Left hindlimb (tissue), 1 donor: ENCODE measurements at places on chromosomes 16 and 17.

GRCh38 chr17:50102164-50102991 is 7.2 kb downstream of the PDK2 start:
- DNase-seq, result peak; percentile 54

- peak; percentile 49 for DNase-seq
Measured at GRCh38 chr16:77869997-77870813, 81.8 kb downstream of the VAT1L start.

- no peak for DNase-seq
Measured at GRCh38 chr17:27635275-27635823, 4.4 kb downstream of the LGALS9 start.

DNA sequence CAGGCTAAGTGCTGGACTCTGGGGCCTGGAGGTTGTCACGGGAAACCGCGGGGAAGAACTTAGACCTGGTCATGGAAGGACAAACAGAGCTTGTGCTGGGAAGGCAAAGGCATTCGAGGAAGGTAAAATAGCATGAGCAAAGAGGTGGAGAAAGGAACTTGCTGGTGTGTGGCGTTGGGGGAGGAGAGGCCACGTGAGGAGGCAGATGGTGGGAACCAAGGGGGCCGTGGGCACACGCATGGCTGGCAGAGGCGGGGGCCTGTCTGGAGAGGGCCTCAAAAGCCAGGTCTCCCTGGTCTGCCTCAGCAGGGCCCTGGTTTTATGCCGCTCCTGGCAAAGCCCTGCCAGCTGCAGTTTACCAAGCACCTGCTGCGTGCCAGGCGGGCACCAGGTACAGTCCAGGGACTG is 15.3 kb downstream of the CORO7 start:
- peak; percentile 34 for DNase-seq

GRCh38 chr16:71396594-71396993 is 38.1 kb downstream of the CALB2 start:
- no peak for DNase-seq

GRCh38 chr16:74627506-74628220 is 20.7 kb upstream of the GLG1 start:
- DNase-seq, result no peak

DNA sequence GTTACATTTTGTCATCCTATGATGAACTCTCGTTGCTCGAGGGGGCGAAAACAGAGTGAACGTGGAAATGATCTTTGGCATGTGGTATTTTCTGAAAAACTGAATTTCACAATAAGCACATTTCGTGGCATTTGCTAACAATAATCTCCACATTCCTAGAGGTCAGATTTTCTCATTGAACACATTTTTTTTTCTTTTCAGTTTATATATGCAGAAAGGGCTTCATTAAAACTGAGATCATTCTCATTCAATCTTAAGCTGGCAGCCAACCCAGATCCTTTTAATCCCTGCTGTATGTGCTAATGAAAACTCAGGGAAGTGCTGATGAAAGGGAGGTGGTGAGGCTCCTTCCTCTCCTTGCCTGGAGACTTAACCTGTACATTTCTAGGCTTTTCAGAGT is 52.6 kb downstream of the PRKCA start:
- no peak for DNase-seq

GRCh38 chr17:52156576-52157570 is 1.6 kb downstream of the CA10 start:
- DNase-seq, result no peak

DNA sequence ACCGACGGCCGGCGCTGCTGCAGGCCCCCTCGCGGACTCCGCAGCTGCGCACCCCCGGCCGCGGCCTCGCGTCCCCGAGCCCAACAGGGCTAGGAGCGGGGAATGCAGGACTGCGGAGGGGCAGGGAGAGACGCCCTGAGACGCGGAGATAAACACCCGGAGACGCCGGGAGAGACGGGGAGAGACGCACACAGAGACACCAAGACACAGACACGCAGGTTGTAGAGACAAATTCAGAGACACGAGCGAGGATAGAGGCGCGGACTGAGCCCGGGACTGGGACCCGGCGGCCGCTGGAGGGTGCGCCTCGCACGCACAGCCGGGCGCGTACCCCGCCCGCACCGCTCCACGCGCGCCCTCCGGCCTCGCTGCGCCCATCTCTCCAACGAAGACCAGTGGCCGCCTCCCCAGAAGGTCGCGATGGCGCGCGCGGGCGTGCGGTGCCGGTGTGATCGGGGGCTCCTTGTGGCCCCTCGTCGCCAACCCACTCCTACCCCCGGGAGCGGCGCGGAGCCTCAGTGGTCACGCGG is 902 bp downstream of the STAC2 start:
- no peak for DNase-seq

- no peak for DNase-seq
Measured at GRCh38 chr17:62995377-62995885, 29.4 kb downstream of the TANC2 start.

DNA sequence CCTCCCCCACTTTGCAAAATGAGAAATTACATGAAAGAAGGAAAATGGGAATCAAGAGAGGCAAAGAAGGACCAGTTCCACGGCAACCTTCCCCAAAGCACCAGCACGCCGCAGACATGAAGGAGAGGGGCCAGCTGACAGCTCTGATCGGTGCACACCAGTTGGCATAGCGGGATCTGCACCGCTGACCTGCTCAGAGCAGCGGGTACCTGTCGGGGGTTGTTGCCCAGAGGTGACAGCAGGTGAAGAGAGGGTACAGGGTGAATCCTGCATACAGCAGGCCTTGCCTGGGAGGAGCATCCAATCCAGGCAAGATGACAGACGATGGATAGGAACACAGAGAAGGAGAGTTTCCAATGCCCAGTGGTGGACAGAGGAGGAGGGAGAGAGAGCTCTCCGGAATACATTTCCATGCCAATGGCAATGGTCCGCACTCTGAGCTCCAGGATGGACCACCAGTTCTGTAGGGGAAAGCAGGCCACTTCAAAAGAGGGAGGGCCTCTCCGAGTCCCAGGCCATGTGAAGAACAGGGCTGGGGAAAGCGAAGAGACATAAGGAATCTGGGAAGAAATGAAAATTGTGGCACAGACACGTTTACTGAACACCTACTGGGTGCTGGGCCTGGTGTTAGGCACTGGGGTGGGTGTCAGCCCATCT is 24.0 kb downstream of the CEP295NL start:
- DNase-seq, result no peak

DNA sequence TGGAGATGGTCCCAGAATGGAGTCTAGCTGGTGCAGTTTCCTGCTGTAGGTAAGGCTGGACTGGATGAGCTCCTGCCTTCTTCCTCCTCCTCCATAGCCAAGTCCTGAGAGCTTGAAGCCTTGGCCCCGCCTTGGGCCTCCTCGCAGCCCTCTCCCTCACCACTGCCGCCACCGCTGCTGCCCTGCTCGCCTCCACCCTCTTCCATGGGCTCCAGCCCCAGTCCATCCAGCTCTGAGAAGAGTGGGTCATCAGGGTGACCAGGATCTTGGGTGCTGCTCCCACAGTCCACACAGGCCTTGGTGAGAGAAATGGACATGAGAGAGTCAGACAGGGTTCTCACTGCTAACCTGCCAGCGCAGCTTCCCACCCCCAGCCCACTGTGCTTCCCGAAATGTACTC is 11.2 kb downstream of the PER1 start:
- DNase-seq, result peak; percentile 32

DNA sequence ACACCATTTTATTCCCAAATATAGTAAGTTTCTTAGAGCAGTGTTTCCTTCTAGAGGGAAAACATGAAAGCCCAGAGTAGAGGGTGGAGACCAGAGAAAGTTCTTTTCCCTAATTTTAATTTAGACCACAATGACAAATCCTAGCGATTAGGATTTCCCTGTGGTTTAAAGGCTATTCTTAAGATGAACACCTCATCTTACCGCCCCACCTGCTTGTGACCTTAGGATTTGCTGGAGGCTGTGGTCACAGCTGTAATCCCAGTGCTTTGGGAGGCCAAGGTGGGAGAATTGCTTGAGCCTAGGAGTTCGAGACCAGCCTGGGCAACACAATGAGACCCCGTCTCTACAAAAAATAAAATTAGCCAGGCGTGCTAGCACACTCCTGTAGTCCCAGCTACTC is 51.1 kb downstream of the GPRC5B start:
- no peak for DNase-seq

DNA sequence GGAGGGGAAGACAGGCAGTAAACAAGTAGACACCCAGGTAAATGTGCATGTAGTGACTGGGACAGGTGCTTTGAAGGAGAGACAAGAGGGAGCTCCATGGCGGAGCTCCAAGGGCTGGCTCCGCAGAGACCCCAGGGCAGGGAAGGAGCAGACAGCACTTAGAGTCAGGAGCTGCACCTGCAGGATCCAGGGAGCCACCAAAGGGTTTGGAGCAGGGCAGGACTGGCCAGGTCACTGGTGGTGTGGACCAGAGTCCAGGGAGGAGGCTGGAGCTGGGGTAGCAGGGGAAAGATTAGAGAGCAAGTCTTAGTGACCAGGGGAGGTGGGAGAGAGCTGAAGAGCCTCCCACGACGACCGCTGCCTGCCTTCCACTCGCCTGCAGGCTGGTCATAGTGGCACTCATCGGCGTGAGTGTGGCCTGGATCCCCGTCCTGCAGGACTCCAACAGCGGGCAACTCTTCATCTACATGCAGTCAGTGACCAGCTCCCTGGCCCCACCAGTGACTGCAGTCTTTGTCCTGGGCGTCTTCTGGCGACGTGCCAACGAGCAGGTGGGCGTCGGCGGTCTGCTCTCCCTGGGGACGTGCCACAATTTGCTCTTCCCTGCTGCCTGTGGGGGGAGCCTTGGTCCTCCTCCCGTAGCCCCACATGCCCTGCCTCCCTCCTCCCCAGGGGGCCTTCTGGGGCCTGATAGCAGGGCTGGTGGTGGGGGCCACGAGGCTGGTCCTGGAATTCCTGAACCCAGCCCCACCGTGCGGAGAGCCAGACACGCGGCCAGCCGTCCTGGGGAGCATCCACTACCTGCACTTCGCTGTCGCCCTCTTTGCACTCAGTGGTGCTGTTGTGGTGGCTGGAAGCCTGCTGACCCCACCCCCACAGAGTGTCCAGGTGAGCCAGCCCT is 14.7 kb upstream of the FAM83G start:
- DNase-seq, result no peak

DNA sequence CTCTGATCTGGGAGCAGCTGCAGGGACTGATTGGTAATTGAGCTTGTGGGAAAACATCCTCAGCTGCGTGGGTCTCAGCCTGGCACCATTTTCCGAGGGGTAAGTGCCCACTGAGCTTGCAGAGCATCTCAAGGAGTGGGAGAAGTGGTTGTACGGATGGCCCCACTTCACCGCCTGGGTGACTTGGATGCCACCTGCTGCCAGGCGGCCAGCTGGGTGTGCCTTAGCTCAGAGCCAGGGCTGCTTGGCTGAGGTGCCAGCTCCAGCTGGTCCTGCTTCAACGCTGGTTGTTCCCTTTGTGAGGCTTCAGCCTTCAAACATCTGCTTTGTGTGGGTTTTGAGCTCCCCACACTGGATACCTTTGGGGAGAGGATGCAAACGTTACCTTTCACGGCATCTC is 482.7 kb upstream of the EEF2KMT start:
- no peak for DNase-seq
